ENCODE measurements at places on chromosomes 1 and 21.

DNA sequence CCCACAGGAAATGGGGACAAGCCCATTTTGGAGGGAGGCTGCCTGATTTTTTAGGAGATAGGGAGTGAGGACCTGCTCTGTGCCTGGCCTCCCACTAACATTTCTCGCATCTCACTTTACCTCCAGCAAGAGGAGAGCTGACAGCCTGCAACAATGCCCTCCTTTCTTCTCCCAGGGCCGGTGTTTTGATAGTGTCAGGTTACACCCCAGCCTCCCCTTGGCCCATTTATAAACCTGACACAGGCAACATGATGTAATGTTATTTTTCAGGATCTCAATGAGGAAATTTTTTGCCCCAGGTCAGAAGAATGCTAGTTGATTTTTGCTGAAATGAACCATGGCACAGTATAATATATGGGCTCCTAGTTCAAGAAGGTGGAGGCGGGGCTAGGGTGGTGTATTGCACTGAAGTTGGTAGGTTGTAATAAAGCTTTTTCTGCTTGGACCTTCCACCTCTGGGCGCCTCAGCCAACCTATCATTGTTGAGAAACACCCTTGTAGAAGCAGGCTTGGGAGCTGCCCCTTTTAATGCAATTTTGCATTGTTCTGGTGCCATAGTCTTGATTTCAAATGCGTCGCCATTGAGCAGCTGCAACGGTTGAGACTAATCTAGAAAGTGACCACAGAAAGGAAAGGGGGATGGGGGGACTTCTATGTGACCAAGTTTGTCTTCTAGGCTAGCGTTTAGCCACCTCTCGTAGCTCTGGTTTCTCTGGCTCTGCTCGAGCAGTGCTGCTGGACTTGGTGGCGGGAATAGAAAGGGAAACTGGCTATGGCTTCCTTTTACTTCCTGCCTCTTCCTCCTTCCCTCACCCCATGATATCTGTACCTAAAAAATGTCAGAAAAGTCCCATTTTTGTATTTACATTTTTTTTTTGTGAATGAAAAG, 53.0 kb downstream of the PBX1 start:
- DNase-seq: peak; percentile 88

DNA sequence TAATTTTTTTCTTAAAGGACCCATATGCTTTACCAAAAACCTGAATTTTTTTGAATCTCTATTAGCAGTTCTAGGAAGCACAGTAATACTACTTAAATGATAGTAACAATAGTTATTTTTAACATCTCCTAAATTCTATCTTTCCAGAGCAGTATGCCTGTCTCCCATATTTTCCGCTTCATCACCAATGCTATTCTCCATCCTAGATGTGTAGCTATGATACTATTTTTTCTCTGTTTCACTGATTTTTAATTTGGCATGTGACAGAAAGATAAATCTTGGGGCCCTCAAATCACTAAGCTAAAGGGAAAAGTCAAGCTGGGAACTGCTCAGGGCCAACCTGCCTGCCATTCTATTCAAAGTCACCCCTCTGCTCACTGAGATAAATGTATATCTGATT, 102.3 kb upstream of the HMCN1 start:
- no peak for DNase-seq

DNA sequence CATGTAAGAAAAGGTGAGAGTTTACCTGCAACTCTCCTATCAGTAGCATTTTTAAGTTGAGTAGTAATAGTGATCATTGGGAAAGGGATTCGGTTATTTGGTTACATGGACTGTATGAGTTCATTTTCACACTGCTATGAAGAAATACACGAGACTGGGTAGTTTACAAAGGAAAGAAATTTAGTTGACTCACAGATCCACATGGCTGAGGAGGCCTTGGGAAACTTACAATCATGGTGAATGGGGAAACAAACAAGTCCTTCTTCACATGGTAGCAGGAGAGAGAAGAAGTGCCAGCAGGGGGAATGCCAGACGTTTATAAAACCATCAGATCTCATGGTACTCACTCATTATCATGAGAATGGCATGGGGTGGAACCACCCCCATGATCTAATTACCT, 59.3 kb upstream of the FBXO28 start:
- no peak for DNase-seq

DNA sequence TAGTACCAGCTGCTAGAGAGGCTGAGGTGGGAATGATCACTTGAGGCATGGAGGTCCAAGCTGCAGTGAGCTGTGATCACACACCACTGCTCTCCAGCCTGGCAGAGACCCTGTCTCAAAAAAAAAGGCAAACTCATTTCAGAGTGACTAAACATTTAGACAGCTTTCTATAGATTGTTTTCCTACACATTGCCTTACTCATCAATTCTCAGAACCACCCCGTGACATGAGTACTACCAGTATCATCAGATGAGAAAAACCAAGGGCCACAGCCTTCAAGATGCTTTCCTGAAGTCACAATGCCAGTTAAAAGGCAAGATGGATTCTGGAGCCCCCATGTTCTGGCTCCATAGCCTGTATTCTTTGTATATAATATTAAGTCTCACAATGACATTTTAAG, 22.4 kb upstream of the SMPDL3B start:
- no peak for DNase-seq

DNA sequence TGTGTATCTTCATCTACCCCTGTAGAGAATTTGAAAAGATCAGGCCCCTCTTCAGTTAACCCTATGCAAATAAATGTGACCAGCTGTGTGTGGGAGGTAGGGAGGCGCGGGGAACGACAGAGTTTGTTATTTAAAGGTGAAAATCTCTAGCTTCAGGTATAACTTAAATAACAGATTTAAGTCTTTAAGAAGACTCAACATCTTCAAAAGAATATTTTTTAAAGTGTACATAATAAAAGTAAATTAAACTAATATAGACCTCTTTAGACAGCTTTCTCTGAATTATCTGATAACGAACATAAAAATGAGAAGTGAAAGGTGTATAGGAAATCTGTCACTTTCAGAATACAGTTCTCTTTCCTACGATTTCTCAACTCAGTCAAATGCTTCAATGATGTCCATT, 16.0 kb downstream of the ANGPTL3 start:
- DNase-seq: no peak
